ENCODE measurements at places on chromosomes 6 and 20. TPM values are rescaled to one million over a fixed set of nuclear protein-coding genes. Genes with fewer than 3 reads are reported as not detected.

The SDC4 gene
- total RNA-seq = 8.1 TPM

The SCGN gene
- not detected for total RNA-seq

The SPATS1 gene
- total RNA-seq = not detected

The CGA gene
- not detected for total RNA-seq

The BPIFB4 gene
- not detected for total RNA-seq

The RUNX2 gene
- 13.4 TPM for total RNA-seq

The SRSF12 gene
- total RNA-seq = not detected

The SGK2 gene
- 0.40 TPM for total RNA-seq

The RNF39 gene
- total RNA-seq = not detected

GRCh38 chr6:109051301-109052017, 43.2 kb downstream of the SESN1 start:
- no peak for DNase-seq

GRCh38 chr6:26312096-26312463, 52.9 kb upstream of the BTN3A2 start:
- DNase-seq = no peak

- DNase-seq = no peak
These were observed 30.6 kb upstream of the LY86 start for GRCh38 chr6:6557886-6558285.

DNA sequence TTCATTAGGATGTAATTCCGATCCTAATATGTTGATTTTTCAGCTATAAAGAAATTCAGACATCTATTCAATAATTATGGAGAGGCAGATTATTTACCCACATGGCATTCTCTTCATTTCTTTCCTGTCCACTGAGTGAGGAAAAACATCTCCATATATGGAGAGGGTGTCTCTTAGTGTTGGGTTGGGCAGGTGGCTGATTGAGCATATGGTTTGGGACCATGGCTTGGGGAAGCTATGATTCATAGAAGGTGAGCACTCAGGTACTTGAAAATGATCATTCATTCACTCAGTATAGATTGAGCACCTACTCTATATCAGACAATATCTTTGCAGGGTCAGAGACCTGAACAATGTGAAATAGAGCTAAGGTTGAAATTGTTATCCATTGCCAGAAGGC, 41.3 kb upstream of the IL20RA start:
- no peak for DNase-seq

DNA sequence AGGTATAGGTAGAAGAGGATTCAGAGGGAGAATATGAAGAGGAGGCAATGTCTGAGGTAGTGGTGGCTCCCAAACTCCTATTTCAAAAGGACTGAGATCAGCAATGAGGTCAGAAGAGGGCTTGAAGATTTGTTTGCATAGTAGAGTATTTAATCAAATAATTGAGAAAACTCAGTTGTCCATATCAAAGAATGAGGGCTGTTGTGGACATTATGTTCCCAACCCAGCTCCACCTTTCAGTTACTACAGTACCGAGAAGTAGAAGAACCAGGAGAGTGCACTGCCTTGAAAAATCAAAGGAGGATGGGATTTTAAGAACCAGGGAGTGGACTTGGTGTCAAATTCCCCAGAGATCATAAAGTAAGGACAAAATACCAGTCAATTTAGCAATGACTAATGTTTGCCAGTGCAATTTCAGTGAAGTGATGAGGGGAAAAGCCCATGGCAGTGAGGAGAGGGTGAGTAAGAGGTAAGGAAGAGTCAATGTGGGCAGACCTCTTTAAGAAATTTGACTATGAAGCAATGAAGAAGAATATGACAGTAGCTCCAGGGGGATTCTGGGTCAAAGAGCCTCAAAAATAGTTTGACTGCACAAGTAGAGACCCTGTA, 382.4 kb downstream of the PKHD1 start:
- DNase-seq = no peak

- DNase-seq = no peak
These were observed 16.0 kb downstream of the C6orf58 start for GRCh38 chr6:127592964-127593363.

GRCh38 chr6:87806635-87807034, 104.6 kb upstream of the AKIRIN2 start:
- DNase-seq = no peak

GRCh38 chr6:87772597-87773530, 70.8 kb upstream of the AKIRIN2 start:
- no peak for DNase-seq

DNA sequence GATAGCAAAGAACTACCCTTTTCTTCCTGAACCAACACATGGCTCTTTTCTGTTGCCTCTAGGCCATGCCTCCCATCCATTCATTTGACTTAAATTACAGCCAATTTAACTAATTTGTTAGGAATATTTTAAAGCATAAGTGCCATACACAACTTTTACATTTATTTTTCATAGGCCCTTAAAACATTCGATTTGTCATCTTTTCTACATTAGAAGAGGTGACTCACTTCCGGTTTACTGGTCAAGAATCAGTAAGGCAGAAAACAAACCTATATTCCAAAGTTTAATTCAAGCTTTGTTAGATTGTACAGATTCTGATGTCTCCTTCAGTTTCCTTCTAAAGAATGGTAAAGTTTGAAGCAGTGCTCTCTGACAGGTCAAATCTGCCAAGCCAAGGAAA, 344.3 kb downstream of the SAMD5 start:
- DNase-seq = no peak

DNA sequence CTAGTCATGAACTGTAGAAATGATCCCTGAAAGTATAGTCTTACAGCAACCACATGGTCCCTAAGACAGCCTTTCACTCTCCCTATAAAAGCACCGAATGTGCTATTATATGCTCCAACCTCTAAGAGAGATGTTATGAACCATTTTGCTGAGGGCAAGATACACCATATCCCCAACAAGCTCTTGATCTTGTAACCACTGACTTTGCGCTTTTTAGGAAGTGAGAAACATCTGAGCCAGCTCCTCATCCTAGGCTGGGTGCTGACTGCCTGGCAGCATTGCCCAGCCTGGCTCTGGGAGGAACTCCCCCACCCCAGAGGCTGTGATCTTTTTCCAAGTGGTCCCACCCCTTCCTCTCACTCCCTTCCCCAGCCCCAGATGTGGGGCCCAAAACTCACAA, 3.1 kb upstream of the EMILIN3 start:
- no peak for DNase-seq

DNA sequence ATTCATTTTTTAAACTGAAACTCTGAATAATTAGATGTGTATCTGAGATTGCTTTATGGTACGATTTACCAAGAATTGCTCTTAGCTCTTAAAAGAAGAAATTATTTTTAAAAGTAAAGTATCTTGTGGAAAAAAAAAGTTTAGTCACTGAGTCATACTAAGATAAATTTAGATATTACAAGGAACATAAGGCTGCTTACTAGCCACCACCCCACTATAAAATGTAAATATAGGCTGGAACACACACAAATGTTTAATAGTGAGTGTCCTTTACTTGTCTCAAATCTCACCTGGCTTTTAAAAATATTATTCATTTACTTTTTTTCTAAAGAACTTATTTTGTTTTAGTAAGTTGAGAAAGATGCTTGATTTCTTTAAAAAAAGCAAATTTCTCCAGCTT, 17.6 kb downstream of the RFX6 start:
- no peak for DNase-seq

- DNase-seq = no peak
These were observed 131.2 kb upstream of the HDDC2 start for GRCh38 chr6:125432963-125433362.

DNA sequence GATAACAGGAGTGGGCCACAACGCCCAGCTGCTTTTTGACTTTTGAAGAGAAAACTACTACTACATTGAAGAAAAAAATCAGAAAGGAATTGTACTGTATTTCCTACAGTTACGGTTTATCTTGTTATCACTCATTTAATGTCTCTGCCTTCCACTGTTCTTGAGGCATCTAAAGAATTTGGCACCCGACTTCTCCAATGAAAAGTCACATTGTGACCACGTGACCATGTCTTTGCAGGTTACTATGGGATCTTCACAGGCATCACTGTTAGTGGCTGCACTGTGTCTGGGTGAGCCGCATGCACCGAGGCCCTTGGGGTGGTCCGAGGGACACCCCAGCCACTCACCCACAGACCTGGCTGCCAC, 26.8 kb downstream of the RRBP1 start:
- DNase-seq = no peak

DNA sequence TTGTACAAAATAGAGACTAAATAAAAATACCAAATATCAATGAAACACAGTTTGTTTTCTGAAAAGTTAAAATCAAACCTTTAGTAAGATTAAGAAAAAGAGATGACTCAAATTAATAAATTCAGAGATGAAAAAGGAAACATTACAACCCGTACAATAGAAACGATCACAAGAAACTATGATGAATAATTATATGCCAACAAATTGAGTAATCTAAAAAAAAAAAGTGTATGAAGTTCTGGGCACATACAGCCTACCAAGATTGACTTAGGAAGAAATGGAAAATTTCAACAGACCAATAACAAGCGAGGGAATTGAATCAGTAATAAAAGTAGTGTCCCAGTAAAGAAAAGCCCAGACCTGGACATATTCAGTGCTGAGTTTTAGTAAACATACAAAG, 94.8 kb downstream of the STXBP5 start:
- no peak for DNase-seq

- no peak for DNase-seq
These were observed 28.3 kb downstream of the SERPINB6 start for GRCh38 chr6:2942914-2943563.

DNA sequence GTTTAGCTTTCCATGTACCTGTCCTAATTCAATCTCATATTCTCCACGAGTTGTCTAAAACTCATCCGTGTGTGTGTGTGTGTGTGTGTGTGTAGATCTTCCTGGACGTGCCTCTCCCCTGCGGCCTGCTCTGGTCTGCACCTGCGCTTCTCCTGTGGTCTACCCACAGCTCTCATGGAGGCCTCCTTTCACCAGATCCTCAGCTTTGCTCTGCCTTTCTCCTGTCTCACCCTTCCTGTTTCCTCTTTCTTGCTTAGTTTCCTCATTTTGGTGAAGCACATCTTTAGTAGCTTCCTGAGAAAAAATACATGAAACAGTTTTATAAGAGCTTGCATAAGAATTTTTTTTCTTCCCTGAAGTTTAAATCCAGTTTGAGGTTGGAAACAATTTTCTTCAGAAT, 18.1 kb downstream of the SLX4IP start:
- DNase-seq = peak; percentile 56

DNA sequence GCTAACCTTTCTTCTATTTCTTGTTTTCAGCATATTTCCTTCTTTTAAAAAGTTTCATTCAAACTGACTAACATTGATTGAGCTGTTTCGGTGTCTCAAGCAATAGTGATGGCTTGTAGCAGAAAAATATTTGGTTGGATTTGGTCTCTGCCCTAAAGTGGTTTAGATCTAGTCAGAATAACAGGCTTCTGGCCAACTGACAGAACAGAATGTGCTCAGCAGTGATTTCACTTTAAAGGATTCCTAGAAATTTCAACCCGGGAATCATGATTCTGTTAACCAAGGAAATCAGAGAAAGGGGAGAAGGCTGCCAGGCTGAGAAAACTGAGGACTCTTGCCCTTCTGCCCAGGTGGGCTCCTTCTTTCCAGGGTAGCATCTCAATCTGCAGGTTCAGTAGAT, 16.6 kb upstream of the GSTA1 start:
- no peak for DNase-seq

DNA sequence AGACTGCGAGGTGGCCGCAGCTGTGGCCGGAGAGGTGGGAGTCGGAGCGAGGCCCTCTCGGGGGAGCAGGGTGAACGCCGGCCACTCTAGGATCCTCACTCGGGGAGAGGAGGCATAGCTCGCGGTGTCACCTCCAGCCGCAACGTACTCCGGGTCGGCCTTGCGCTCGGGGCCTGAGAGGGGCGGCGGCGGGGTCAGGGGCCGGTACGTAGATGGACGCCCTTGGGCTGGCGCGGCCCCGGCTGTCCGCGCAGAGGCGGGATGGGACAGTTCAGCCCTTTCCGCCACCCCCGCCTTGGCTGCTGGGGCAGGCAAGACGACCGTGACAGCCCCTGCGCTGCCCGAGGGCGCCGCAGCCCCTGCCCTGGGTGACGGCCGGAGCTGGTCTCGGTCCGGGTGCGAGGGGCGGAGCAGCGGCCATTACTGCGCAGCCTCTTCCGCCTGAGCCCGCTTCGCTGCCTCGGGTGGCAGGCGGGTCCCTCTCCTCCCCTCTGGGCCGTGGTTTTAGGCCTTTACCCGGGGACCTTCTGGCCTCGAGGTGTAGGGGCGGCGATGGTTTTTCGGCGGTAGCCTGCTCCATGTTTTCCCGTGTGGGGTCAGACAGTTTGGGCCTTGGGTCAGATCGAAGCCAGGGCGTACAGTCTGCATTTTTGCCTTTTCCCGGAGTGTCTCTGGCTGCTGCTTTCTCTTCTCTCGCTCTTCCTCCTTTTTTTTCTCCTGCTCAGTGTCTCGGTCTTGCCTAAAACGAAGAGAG, 405 bp downstream of the RNF146 start:
- DNase-seq = peak; percentile 46

DNA sequence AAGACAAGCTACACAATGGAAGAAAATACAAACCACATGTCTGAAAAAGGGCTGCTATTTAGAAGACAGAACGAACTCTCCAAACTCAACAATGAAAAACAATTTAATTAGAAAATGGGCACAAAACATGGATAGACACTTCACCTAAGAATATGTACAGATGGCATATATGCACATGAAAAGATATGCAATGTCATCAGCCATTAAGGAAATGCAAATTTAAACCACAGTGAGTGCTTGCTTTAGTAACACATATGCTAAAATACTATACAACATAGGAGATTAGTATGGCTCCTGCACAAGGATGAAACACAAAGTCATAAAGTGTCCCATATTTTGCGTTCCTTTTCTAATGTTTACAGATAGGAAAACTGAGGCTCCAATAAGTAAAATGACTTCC, 60.4 kb upstream of the FAM83B start:
- DNase-seq = no peak

DNA sequence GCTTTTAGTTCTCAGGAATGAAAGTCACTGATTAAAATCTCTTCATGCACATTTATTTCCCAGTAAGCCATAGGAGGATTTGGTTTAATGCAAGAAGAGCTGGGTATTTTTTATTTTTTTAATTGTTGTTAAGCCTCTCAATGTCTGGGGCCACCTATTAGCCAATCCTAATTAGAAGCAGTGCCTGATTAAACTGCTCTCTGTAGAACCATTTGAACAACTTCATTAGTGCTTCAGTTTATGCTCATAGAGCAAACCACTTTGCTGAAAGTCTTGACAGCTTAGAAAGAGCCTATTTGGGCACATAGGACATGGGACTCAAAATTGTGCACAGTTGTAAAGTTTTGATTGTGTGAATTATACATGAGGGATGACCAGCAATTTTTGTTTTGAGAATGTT, 548.9 kb downstream of the FRK start:
- DNase-seq = no peak

DNA sequence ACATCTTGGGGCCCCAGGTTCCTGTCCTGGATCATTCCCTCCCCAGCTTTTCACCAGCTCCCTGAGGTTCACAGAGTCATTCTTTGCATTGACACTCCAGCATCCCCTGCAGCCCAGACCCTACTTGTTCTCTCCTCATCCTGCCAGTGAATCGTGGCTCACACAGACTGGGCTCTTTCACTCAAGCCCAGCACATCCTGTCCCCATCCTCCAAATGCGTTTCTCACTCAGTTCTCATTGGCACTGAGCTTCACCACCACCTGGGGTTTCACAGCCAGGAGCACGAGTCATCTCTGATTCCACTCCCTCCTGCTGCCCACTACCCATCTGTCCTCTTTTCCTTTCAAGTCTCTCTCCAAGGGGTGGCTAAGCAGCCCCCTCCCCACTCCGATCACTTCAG, 85.4 kb upstream of the NNAT start:
- DNase-seq = no peak

Data from activated CD4-positive, alpha-beta T cell treated with anti-CD3 and anti-CD28 coated beads, Interleukin-2, amount 10 ng/mL, durations not matched to agents 7 days and 5 days (primary cell).